Neural crest cell (in vitro differentiated cells): ENCODE measurements at places on chromosomes 16 and 17. TPM values are rescaled to one million over a fixed set of nuclear protein-coding genes. Genes with fewer than 3 reads are reported as not detected.

DNA sequence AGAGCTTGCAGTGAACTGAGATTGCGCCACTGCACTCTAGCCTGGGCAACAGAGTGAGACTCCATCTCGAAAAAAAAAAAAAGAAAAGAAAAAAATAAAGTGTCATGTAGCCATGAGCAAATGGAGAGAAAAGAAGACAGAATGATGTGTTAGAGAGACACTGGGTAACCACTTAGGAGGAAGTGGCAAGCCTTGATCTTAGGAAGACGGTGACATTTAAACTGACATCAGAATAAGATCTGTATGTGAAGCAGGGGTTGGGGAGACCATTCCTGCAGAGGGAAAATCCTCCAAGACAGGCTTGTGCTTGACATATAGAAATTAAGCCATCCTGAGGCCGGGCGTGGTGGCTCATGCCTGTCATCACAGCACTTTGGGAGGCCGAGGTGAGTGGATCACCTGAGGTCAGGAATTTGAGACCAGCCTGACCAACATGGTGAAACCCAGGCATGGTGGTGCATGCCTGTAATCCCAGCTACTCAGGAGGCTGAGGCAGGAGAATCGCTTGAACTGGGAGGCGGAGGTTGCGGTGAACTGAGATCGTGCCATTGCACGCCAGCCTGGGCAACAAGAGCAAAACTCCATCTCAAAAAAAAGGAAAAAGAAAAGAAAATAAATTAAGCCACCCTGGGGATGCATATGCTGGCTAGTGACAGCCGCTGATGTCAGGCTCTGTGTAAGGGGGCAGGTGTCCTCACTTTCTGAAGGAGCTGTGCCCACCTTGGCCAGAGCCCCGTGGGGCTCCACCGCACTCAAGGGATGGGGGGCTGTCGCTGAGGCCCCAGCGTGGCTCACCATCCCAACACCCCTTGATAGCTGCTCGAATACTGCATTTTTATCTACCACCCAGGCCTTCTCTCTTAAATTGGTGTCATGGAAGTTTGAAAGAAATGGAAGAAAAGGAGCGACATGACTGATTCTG, 13.1 kb upstream of the CYB5B start:
- DNase-seq: no peak

GRCh38 chr16:88584676-88585075, 14.5 kb downstream of the ZC3H18 start:
- no peak for DNase-seq

Gene HOXB5
- total RNA-seq: 2.3 and 2.6 TPM in 2 replicates

DNA sequence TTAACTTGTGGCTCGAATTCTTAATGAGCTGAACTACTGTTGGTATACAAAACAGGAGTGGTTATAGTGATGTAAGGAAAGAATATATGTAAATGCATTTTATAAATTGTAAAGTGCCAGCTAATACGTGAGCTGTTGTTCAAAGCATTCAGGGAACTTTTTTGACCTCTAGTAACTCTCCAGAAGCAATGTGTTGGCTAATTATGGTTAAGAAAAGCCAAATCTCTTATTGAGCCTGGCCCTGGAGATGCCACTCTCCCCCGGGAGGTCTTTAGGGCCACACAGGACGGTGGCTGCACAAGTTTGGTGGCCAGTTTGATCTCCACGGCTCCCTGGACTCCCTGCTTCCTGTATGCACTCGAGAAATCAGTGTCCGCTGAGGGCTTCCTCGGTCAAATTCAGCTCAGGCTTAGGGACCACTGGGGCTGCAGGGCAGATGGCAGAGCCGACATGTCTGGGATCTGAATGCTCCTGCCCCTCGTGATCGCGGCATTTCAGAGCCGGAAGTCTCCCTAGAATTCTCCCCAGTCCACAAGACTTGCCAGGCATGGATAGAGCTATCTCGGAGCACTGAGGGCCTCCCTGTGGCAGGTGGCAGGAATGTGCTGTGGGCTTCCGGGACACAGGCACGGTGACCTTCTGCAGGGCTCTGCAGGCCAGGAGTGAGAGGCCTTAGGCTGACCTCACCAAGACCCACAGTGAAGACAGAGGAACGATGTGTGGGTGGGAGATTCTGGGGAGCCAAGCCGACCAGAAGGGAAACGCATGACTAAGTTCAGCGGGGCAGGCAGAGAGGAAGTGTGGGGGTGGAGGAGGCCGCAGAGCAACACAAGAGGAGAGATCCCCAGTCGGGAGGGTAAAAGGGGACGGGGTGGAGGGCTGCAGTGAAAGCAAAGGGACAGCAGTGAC, 18.6 kb upstream of the PITPNM3 start:
- DNase-seq: no peak

- no peak for DNase-seq
Measured at GRCh38 chr17:2700491-2701141, 10.9 kb downstream of the CLUH start.

Gene GP1BA
- total RNA-seq: not detected in 2 replicates

DNA sequence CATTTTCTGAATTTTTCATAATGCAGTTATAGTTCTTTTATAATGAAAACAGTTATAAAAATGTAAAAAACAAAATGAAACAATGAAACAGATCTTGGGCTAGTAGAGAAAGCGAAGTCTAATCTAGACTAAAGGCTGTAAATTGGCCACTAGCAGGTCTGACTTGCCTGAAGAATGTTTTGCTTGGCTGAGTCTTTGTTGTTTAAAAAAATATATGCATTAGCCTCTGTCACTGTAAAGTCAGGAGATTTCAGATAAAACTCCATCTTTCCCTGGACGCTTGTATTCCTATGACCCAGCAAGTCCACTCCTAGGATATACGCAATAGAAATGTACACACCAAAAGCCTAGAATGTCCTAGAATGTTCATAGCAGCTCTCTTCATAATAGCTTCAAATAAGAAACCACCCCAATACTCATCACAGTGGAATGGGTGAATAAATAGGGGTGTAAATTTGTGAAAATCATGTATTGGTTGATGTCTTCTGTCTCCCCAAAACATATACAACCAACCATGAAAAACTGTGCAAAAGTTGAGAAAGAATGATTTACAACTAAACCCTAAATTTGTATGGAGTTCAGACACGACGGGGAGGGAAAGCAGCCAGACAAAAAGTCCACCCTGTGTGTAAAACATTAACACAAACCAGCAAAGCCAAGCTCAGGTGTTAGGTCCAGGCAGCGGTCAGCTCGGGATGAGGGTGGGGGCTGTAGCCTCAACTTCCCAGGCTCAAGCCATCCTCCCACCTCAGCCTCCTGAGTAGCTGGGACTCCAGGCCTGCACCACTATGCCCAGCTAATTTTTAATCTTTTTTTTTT, 37.7 kb upstream of the MEAK7 start:
- no peak for DNase-seq

Gene RPH3AL
- 1.9 and 2.1 TPM in 2 replicates for total RNA-seq

- DNase-seq: no peak
Measured at GRCh38 chr16:54817432-54817831, 113.2 kb upstream of the IRX5 start.

- DNase-seq: no peak
Measured at GRCh38 chr16:78925083-78925767, 675.3 kb downstream of the MAF start.

GRCh38 chr16:51453251-51453650, 302.2 kb upstream of the SALL1 start:
- DNase-seq: no peak

GRCh38 chr16:85148931-85149330, 36.7 kb upstream of the CIBAR2 start:
- DNase-seq: no peak

DNA sequence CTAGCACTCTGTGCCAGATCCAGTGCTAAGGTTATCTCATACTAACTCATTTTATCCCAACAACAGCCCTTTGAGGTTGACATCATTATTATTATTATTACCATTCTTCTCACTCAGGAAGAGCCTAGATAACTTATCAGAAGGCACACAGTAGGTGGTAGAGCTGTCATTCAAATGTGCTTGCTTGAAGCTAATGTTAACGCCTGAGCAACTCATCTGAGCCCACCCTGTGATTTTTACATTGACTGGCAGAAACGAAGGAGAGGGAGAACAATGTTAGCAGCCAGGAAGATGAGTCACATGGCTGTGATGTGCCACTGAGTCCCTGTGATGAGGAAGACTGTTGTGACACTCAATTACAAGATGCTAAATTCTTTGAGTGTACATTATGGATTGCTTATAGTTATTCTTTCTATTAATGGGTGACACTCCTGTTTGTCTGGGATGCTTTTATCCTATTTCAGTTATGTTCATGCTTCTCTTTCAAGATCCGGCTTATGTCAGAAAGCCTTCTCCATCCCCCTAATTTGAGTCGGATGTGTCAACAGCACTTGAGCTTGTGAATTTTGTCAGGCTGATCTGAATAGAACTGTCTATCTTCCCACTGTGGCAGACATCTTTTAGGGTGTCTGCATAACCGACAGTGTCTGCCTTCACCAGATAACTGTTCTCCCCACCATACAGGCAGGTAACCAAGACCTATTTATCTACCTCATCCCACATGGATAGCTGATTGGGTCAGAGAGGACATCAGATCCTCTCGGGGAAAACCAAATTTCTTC, 426.4 kb downstream of the CA10 start:
- DNase-seq: no peak

Gene TSNAXIP1
- total RNA-seq: 6.6 and 7.5 TPM in 2 replicates

DNA sequence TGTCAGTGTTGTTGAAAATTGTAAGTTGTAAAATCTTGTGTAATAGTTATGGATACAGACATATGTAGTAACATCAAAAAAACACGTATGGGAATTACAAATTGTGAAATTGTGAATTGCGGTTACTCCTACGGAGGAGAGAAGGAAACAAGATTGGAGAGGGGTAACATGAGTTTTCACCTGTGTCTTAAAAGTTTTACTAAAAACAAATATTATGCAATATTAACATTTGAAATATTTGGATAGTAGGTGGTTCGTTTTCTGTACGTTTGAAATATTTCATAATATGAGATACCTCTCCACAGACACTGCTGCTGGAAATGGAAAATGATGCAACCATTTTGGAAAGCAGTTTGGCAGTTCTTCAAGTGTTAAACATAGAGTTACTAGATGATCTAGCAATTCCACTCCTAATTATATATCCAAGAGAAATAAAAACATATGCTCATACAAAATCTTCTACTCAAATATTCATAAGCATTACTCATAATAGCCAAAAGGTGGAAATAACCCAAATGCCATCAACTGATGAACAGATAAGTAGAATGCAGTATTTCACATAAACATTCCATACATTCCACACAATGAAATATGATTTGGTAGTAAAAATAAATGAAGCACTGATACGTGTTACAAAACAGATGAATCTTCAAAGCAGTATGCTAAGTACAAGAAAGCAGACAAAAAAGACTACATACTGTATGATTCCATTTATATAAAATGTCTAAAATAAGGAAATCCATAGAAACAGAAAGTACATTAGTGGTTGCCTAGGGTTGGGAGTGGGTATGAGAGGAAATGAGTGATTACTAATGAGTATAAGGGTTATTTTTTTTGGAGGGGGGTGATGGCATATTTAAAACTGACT, 40.7 kb upstream of the ABCA10 start:
- DNase-seq: no peak

DNA sequence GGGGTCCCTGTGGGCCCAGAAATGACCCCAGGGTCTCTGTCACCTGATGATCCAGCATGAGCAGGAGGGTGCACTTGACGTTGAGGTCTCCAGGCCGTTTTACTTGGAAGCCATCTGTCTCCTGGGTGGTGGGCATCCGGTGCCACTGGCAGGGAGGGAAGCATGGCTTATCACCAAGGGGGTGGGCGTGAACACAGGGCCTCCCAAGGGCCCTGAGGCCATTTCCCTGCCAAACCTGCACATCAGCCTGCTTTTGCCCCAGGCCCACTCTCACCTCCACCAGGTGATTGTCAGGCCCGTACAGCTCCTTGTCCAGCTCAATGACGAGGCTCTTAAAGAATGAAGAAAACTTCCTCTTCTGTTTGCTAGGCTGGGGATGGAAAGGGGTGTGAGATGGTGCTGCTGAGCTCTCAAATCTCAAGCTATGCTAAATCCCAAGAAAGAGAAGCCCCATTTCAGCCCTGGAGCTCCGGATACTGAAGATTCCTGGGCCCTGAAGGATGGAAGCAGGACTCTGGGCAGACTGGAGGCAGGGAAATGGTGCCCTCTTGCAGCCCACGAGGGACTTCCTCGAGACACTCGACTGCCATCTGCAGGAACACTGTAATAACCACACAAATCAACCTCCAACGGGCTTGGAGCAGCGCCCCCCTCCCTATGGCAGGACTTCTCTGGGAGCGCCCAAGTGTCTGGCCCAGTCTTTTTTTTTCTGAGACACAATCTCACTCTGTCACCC, 7.1 kb upstream of the FTSJ3 start:
- peak; percentile 56 for DNase-seq

Gene STRADA
- 55.0 and 55.9 TPM in 2 replicates for total RNA-seq

GRCh38 chr16:72860726-72861562, 187.0 kb downstream of the ZFHX3 start:
- no peak for DNase-seq

- no peak for DNase-seq
Measured at GRCh38 chr17:79668344-79669250, 57.7 kb upstream of the RBFOX3 start.

DNA sequence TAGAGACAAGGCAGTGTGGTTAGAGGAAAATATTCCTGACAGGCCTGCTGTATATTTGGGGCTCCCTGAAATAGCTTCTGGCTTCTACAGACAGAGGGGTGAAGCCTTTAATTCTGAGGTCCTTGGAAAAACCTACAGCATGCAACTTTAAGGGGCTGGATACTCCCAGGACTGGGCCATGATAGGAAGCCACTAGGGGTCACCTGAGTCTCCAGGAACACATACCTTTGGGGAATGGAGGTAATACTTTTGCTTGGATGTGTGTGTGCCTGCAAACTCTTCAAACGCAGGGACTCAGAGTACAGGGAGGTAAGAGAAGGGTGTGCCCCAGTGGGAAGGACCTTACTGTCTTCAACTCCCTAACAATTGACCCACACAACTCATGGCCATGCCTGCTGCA, 4.1 kb downstream of the ASIC2 start:
- no peak for DNase-seq

Gene P2RX1
- not detected in 2 replicates for total RNA-seq

GRCh38 chr17:32528825-32529224, 42.0 kb downstream of the CDK5R1 start:
- no peak for DNase-seq

- DNase-seq: peak; percentile 77
Measured at GRCh38 chr17:17496189-17497064, at the start of gene RASD1. Gene RASD1 (minus strand): TSS chr17:17496395. CDS start chr17:17496181, 214 bp downstream.

- no peak for DNase-seq
Measured at GRCh38 chr17:70613681-70614080, 444.3 kb downstream of the KCNJ2 start.

DNA sequence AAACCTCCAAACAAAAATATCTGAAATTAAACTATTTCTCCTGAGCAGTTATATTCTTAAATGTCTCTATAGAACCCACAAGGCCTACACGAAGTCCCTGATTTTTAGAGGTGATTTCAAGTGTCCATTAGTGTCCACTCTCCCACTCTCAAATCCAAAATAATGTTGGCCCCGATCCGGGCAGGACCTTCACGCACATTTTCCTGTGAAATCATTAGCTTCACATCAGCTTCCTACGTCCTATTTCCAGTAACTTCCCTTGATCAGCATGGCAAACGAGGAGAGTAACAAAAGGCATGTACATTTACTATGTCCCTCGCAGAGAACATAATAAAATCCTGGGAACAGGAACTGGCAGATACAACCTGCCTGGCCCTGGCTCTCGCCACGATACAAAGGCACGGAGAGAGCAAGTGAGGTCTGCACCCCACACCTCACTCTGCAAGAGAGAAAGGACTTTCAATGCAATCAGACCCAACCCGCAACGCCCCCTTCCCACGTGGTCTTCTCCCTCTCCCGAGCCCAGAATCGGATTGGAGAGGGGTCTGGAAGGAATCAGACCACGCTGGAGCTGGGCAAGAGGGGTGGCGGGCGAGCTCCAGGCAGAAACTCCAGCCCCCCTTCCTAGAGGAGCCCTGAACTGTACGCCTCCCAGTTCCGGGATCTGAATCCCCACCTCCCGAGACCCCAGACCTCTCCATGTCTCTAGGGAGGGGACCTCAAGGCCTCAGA, 17.5 kb upstream of the C17orf78 start:
- DNase-seq: peak; percentile 59
